ENCODE measurements at places on chromosomes 3 and 15.

DNA sequence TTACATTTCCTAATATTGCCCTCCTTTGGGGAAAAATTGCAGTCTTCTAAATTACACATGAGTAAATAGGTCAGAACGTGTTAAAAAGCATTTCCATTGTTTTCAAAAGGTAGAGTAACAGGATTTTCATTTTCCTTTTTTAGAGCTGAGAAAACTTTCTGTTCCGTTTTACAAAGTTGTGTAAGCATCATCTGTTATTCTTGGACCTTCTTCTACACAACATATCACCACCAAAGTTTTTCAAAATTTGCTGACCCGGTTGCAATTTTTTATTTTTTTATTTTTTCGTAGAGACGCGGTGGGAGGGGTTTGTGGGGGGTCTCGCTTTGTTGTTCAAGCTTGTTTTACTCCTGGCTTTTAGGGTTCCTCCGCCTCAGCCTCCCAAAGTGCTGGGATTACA is 1.1 kb downstream of the CCDC39 start:
- DNase-seq = no peak

- no peak for DNase-seq
Observed at GRCh38 chr15:99054892-99055291, 47.3 kb upstream of the PGPEP1L start.

DNA sequence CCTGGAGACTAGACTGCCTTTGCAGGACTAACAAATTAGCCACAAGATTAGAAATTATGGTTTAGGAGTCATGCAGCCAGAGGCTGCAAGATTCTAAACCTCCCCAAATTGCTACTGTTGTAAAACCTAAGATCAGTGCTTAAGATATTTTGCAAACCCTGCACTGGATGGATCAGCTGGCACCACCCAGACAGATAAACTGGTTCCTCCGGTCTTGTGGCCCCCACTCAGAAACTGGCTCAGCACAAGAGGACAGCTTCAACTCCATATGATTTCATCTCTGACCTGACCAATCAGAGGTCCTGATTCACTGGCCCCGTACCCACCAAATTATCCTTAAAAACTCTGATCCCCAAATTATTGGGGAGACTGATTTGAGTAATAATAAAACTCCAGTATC is 19.5 kb upstream of the PXYLP1 start:
- DNase-seq = no peak

DNA sequence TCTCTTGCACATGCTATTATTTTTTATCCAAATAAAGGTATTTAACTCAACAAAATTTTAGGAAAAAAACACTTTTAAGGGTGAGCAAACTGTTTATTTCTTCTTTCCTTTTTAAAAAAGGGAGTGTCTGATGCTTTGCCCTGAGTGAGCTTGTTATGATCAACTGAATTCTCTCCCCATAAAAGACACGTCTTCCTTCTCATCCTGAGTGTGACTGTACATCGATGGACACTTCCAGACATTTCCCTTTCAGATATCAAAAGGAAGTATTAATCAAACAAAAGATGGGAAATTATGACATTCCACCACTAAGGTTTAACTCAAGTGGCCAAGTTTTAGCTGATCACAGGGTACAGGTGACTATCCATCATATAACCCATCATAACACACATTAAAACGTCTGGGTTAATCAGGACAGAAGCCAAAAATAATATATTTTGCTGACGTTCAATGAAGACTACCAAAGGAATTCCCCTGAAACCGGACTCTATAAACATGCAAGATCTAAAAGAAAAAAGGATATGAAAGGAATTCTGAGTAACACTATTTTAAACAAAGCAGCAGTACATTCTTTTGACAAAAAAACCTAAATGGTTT is 354.8 kb downstream of the MECOM start:
- DNase-seq = no peak

GRCh38 chr15:66508293-66508883 is 3.3 kb downstream of the ZWILCH start:
- no peak for DNase-seq

DNA sequence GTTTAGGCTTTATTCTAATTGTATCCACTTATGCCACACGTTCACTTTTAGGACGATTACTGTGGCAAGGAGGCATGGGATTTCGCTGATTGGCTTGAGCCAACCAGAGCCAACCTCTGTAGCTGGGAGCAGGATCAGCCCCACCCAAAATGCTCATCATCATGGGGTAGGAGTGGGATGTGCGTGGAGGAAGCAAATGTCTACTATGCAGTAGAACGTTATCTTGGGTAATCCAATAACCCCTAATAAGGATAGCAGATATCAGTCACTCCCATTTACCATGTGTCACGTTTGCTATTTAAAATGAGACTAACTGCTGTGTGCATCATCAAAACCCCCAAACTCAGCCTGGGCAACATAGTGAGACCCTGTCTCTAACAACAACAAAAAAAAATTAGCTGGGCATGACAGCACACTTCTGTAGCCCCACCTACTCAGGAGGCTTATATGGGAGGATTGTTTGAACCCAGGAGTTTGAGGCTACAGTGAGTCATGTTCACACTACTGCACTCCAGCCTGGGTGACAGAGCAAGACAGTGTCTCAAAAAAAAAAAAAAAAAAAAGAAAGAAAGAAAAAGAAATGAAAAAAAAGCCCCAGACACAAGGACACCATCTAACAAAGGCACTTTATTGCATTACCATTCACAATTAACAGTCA is 17.8 kb upstream of the ITGB5 start:
- no peak for DNase-seq

GRCh38 chr3:58307639-58308215 is 1.4 kb downstream of the HTD2 start:
- no peak for DNase-seq

- no peak for DNase-seq
Observed at GRCh38 chr15:83947156-83947555, 288.4 kb upstream of the GOLGA6L4 start.

DNA sequence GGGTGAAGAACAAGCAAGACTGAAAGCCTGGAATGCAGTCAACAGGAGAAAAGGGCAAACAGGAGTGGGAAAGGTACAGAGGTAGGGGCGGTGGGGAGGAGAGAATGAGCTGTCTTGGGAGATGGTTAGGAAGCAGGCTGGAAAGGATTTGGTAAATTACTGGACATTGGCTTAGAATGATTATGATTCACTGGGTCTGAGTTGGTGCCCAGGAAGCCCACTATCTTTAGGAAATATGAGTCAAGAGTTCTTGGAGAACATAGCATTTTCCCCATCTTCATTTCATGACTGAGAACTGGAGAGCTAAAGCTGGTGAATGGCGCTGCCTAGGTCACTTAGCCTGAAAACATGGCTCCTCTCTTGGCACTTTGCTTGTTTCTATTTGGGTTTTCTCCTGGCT is 74.7 kb upstream of the C3orf80 start:
- DNase-seq = no peak

DNA sequence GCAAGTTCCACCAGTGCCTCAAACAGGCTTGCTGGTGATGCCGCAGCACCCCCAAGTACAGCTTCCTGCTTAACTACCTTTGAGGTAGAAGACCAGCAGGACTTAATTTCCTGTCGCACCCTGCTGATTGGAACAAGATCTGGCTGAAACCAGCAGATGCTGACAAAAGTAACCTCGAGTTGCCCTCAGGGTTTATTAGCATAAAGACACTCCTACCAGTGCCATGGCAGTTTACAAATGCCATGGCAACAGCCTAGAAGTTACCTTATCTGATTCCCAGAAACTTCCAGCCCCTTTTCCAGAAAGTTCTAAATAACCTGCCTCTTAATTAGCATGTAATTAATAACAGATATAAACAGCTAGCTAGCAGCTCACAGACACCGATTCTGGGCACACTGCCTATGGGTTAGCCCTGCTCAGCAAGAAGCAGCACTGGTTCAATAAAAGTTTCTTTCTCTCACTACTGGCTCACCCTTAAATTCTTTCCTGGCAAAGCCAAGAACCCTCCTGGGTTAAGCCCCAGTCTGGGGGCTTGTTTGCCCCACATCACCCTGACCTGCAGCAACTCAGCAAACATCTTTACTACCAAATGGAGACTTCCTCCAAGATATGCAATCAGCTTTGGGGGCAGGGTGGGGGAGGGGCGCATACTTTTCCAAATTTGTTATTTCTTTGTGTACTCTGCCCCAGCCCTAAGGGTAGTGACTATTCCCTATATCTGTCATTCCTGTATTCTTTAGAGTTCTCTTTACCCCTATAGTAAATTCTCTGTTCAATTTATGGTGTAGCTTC is 54.2 kb downstream of the MAP4 start:
- DNase-seq = no peak

DNA sequence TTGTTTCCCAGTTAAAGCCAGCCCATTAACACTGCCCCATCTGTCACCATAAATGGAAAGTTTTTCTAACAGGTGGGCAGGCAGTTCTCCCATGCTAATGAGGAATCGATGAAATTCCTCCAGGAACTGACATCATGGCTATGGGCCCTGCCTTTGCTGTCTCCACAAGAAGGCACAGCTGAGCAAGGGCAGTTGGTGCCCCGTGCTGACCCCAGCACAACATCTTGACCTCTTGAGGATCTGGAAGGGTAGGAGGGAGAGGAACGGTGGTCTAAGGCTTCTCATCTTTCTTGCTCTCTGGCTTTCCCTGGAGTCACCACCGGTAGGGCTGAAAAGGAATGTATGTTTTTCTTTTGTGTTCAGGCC is 46.7 kb downstream of the CHCHD6 start:
- no peak for DNase-seq

DNA sequence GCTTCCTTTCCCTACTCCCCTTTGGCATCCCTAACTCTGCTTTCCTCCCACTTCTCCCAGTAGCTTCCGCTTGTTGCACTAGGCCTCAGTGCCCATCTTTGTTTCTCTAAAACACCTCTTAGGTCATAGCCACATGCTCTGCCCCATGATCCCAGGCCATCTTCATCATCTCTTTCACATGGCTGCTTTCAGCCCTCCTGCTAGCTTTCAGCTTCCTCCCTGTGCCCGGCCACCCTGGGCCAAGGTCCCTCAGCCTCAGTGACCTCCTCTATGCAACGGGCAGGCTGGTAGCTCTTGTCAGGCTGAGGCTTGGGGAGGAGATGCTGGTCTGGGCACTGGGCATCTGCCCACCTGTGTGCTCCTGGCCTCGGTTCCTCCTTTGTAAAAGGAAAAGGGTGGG is 2.3 kb downstream of the PLEKHO2 start:
- no peak for DNase-seq

GRCh38 chr3:101928890-101929289 is 79.6 kb downstream of the NFKBIZ start:
- DNase-seq = no peak

DNA sequence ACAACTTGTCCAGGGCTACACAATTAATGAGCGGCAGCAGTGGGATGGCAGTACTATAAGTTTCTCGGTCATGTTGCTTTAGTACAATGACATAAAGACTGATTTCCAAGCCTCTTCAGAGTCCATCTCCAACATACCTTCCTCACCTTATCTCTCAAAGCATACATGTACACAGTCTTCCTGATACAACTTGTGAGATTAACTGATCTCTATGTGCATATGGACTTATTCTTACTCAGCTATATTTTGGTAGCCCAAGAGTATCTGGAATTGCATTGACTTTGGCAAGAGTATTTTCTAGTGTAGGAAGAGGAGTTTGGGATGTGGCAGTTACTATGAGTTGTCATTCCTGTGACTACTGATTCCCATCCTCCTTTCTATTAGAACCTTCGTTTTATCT is 575.0 kb downstream of the EDEM1 start:
- DNase-seq = no peak

- no peak for DNase-seq
Observed at GRCh38 chr3:112141293-112141692, 8.2 kb upstream of the GCSAM start.

DNA sequence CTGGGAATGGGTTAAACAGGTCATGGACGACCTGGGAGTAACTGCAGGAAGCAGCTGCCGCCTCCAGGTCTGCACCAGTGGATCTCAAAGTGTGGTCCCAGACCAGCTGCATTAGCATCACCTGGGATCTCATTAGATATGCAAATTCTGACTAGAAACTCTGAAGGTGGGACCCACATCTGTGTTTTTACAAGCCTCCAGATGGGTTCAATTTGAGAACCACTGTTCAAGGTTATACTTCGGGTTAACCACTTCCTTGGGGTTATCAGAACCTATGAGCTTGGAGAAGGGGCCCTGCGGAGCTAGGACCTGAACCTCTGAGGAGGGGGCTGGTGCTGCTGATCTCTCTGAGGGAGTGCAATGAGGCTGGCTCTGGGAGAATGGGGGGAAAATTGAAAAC is 324.8 kb upstream of the CTDSPL start:
- DNase-seq = no peak

- no peak for DNase-seq
Observed at GRCh38 chr3:120350401-120350941, 1.3 kb upstream of the LRRC58 start.

DNA sequence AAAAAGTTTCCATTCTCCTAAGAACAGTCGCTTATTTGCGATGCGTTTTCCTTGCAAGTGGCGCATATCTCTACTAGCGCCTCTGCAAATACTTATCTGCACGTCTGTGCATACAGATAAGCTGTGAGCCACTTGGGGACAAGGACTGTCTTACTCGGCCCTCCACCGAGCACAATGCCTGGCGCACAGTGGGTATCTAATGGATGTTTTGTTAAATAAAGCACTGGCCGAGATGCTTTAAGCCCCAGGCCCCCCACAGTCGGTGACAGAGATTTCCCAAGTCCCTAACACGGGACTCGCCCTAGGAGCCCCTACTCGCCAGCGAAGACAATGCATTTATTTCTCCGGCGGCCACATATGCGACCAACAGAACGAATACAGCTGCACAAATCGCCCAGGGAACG is 503 bp downstream of the HLTF start:
- no peak for DNase-seq

DNA sequence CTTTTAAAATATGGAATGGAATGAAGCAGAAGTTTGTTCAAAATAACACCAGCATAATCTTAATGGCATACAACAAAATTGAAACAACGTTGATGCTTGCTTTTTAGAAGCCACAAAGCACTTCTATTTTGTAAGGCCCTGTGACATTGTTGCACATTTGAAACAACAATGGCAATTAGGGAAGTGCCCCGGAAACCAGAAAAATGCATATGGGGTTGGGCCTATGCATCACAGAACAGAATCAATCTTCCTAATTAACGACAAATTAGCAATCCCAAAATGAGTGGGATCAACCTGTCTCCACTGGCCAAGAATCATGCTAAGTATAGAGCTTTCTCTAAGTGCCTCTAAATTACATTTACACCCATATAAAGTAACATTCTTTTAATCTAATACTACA is 168.9 kb downstream of the MEIS2 start:
- DNase-seq = no peak

DNA sequence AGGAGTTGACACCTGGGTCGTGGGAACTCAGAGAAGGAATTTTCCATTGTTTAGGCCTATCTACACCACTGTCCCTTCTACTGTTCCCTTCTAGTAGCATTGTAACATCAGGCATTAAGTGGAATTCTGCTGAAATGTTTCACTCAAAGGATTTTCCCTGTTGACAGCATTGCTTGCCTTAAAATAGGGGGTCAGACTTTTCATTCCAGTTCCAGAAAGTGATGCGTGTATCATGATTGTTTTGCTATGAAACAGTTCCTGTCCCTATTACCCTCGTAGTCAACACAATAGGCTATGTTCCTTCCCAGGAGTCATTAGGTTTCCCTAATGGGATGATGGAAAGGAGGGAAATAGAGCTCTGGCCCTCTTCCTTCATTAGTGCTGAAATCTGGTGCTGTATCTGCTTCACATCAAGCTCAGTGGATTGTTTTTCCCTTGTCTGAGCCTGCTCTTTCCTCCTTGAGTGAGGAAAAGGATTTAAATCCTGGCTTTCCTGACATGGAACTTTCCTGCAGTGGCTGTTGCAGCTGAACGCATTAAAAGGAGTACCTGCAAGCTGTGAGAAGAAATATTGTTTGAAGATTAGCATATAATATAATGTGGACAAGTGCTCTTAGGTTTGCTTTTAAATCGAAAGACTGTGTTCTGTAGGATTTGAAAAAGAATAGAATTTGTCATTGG is 195.9 kb downstream of the KLHL25 start:
- DNase-seq = no peak

All from stimulated activated CD4-positive, alpha-beta T cell treated with anti-CD3 and anti-CD28 coated beads, Interleukin-1b, Interleukin-23, amount 100 ng/mL, for 24 hours (primary cell).